Activated effector memory CD4-positive, alpha-beta T cell treated with anti-CD3 and anti-CD28 coated beads, Interleukin-2, amount 50 U/mL, for 16 hours (primary cell): ENCODE measurements at places on chromosomes 2 and 18.

- no peak for DNase-seq
These were observed 15.7 kb downstream of the MSH6 start for GRCh38 chr2:47798631-47799030.

DNA sequence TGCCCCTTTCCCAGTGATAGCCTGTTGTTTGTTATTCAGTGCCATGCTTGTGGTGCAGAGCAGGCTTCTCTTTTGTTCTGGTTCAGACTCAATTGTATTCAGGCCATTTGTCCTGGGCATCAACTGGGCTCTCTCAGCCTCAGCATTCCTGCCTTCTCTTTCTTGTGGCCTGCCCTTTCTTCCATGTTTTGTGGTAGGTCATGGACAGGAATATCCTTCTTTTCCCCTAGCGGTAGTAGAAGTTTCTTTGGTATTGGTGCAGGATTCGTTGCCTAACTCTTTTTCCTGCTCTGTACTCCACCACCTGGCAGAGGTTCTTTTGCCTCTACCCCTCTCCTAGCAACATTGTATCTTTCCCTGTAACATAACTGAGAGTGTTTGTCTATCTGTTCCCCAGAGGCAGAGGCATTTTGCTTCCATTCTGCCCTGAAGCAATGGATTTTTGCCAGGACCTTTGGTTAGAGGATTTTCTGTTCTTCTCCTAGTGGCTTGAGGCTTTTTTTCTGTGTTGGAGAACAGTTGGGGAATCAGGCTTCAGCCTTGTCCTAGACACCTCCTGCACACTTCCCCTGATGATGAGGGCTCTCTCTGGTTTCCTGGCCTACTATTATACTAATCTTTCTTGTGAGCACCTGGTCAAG is 68.5 kb downstream of the NCOA1 start:
- DNase-seq, result no peak

DNA sequence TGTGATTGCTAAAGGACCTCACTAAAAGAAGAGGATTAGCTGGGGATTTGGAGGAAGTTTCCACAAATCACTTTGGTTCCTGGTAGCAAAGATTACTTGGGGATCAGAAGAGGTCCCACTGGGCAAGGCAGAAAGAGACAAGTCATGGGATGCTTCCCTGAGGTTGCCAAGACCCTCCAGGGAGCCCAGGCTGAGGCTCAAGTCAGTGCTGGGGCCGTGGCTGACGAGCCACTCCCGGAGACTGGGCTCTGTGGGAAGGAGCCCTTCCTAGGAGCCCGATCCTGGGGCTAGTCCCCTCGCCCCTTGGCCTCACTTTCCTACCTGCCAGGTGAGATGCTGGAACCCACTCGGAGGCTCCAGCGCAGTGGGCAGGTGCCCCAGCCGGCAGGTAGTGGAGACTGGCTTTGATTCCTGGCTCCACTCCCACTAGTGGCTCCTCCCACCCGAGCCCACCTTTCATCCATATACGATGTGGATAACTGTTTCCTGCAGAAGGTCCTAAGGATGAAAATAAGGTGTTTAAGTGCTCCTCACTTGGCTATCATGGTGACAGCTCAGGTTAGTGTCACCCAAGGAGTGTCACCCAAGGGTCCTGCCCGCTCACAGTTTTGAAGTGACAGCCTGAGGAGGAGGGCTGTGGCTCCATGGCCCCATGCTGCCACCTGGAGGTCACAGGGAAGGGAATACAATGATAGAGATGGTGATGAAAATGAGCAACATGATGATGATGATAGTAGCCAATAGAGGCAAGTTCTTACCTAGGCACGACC is 100.5 kb downstream of the CAPN13 start:
- peak; percentile 89 for DNase-seq

DNA sequence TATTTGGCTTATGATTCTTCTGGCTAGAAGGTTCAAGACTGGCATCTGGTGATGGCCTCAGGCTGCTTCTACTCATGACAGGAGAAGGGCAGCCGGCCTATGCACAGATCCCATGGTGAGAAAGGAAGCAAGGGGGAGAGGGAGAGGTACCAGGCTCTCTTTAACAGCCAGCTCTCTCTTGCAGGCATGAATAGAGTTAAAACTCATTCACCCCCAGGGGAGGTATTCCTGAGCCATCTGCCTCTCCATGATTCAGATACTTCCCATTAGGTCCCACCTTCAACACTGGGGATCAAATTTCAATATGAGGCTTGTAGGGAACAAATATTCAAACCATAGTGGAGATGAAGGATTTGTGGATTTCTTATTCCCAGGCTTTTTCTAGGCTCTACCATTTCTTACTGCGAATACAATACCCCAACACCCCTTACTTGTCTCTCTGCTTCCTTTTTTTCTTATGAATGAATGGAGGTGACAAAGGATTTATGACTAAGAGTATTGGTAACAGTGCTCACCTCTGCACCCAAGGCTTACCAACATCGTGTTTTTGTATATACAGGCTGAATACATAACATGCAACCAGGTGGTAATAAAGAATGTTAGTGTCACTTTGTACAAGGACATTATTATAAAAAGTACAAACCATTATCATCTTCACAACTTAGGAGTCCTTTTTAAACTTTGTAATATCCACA is 454.6 kb upstream of the TRIB2 start:
- DNase-seq, result no peak

GRCh38 chr18:56451188-56451587 is 187.2 kb downstream of the TXNL1 start:
- DNase-seq, result no peak

GRCh38 chr2:191247381-191248057 is 2.3 kb downstream of the MYO1B start:
- no peak for DNase-seq

- DNase-seq, result no peak
These were observed 21.2 kb upstream of the EPAS1 start for GRCh38 chr2:46275995-46276394.

GRCh38 chr2:195270466-195271039 is 386.5 kb upstream of the SLC39A10 start:
- no peak for DNase-seq

DNA sequence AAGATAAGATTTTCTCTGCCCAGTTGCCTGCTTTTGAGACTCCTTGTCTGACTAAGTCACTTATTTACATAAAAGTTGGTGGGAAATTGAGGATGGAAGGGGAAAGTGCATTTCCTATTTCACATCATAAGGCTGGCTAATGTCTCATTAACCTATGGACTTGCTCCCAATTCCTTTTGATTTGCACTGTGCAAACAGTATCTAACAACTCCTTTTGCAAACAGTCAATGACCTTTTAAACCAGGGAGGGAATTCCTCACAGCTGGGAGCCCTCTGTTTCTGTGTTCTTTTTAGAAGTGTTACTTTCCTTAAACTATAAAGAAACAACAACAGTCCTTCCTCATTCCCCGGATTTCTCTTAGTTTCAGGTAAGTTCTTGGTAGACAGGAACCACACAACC is 272.8 kb downstream of the RND3 start:
- DNase-seq, result no peak

DNA sequence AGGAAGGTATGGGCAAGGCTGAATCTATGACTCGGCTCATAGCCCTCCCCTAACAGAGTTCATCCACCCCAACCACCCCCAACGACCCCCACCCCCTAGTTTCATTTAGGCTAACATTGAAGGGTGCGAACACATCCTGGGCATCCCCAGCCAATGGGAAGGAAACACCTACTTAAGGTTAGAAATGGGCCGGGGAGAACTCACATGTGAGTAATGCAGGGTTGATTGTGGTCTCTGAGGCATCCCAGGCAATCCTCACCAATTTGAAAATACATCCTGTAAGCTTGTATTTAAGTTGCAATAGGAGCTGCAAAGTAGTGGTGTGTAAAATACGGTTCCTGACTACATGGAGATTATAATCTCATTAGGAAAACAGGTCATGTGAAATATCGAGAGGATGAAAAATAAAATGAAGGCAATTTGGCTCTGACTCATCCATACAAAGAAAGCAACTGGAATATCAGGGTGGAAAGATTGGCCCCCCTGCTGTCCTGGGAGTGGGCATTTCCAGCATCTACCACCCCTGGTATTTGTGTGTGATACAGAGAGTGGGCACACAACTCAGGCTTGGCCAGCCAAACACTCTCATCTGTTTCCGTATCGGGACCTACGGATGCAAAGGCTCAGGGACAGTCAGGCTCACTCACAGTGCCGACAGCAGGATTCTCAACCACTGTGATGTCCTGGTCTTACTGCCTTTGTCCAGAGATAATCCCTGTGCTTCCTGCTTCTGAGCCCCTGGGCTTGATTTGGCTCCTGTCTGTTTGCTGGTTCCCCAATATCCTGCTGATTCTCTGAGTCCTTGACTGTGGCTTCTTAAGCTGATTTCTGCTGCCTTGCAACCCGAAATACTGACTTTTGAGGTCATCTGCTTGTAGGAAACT is 90.0 kb upstream of the NCKAP5 start:
- no peak for DNase-seq

DNA sequence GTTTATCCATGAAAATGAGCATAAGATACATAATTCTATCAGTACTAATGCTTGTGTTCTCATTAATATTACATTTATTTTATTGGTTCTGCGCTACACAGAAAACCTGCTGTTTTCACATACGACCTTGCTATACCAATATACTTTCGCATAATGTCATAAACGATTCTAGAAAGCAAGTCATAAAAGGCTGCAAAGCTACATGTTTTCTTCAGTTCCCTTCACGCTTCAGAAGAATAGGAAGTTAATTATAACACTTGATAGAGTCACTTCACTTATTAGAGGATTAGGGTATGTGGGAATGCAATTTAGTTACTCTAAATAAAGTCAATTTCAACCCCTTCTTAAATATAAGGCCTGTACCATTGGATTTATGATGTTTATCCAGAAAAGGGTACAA is 29.0 kb downstream of the PSME4 start:
- no peak for DNase-seq

DNA sequence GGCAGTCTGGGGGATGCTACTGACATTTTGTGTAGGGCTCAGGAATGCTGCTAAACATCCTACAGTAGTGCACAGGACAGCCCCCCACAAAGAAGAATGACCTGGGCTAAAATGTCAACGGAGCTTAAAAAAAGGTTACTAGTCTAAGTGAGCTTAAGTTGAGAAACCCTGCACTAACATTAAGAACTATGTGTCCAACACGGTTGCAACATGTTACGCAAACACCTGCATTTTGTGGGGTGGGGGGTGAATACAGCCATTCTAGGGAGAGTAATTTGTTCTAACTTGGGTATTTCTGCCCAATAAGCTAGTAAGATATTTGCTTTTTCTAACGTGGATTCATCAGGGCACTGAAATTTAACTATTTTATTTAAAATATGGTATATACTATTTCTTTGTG is 57.9 kb downstream of the SLC8A1 start:
- no peak for DNase-seq

GRCh38 chr18:42326752-42327151 is 371.7 kb downstream of the PIK3C3 start:
- no peak for DNase-seq

GRCh38 chr2:54579682-54580620 is 123.8 kb downstream of the SPTBN1 start:
- peak; percentile 75 for DNase-seq

DNA sequence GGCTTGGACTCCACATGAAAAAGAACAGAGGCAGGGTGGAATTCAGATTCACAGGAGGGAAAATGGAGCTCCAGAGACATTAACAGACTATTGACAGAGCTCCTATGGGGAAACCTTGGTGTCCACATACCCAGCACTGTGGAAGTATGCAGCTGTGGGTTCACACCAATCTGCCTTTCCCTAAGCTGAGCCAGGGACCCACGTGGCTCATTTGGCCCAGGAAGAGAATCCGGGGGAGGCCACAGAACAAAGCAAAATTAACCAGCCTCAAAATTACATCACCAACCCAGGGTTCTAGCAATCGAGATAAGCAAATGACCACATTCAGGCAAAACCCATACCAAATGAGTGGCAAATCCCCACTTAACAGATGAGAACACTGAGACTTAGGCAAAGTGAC is 105.8 kb upstream of the TWIST2 start:
- DNase-seq, result no peak

DNA sequence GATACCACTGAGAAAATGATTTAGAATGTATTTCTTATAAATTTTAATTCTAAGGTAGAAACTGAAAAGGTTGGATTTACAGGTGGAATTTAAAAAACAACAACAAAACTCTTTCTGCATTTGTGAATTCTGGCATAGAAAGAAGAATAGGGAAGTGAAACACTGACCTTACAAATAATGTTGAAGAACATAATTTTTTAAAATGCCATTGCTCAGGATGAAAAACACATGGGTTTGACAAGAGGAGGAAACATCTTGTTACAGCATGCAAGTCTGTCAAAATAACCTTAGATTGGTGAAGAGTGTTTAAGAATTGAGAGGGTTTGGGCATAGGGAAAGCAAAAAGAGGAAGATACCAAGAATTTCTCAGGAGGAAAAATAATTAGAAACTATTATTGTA is 184.3 kb downstream of the UBE2E3 start:
- no peak for DNase-seq

DNA sequence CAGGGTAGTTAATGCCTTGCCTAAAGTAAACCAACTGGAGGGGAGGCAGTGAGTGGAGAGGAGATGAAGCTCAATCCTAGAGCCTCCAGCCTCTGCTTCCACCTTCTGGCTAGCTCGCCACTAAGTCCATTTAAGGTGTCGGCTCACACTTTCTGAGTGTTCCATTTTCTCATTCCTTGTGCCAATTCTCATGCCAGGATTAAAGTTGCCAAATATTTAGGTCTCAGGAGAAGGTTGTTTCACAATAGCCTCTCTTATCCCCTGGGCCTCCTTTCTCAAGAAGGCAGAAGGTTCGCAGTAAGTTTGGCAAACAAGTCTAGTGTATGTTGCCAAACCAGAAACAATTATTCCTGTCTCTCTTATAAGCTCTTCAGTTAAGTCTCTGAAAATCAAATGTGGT is 57.2 kb downstream of the TACR1 start:
- no peak for DNase-seq

GRCh38 chr2:238786792-238787490 is 60.9 kb upstream of the TWIST2 start:
- no peak for DNase-seq

GRCh38 chr18:59041819-59042815 is 97.6 kb upstream of the SEC11C start:
- no peak for DNase-seq

- DNase-seq, result no peak
These were observed 42.3 kb downstream of the CRIM1 start for GRCh38 chr2:36397728-36398413.

- DNase-seq, result peak; percentile 75
These were observed 9.4 kb downstream of the KHK start for GRCh38 chr2:27095745-27096651.

DNA sequence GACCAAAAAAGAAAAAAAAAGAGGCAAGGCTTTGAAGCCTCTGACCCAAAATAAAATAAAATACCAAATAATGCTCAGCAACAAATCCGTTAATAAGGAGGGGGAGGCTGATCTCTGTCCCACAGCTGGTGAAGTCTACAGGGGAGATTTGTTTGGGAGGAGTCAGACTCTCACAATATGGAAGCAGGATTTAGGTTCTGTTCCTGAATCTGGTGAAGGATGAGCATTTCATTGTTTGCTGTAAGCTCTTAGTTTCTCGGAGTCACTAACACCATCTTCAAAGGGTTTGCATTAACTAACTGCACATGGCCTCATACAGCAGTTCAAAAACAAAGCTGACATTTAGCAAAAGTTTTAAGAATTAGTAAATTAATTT is 339.4 kb upstream of the TNP1 start:
- no peak for DNase-seq
